Pons (tissue), 1 donor: ENCODE measurements at places on chromosomes 1 and 21.

DNA sequence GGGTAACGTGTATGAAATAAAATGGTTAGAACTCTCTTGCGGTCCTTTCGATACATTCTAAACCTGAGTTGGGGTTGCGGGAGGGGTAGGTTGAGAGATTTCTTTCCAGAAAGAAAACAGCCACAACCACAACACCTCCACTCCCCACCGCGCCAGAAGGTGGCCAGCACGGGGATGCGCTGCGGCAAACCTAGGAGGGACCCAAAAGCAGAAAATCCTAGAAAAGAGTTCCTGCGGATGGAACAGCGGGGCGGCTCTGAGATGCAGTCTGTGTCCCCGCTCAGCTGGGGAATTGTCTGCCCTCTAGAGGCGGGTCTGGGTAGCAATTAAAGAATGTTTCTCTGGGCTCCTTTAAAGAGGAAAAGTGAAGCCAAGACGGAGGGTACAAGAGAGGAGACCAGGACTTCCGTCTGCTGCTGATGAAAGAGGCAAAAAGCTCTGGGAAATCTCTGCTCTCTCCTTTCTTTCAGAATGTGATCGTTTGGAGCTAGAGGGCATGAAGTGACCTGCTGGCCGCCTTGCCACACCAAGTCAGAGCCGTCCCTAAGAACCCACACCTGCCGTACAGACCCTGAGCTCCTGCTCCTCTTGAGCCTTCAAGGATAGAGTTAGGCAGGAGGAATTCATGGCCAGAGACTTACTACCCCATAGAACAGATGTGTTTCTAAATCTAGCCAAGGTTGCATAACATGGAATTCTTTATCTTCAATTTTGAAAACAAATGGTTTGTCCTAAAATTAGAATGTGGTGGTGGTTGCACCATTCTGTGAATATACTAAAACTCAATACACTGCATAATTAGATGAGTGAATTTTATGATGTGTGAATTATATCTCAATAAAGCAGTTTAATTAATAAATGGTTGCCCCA is 46.5 kb upstream of the COA6 start:
- peak; percentile 57 for DNase-seq

GRCh38 chr1:7526196-7526866 is 244.8 kb upstream of the VAMP3 start:
- no peak for DNase-seq

- DNase-seq: no peak
Measured at GRCh38 chr1:17710889-17711576, 44.1 kb upstream of the ACTL8 start.

- no peak for DNase-seq
Measured at GRCh38 chr1:225875044-225875815, 7.0 kb downstream of the TMEM63A start.

- DNase-seq: peak; percentile 5
Measured at GRCh38 chr1:68812333-68812732, 315.5 kb upstream of the DEPDC1 start.

DNA sequence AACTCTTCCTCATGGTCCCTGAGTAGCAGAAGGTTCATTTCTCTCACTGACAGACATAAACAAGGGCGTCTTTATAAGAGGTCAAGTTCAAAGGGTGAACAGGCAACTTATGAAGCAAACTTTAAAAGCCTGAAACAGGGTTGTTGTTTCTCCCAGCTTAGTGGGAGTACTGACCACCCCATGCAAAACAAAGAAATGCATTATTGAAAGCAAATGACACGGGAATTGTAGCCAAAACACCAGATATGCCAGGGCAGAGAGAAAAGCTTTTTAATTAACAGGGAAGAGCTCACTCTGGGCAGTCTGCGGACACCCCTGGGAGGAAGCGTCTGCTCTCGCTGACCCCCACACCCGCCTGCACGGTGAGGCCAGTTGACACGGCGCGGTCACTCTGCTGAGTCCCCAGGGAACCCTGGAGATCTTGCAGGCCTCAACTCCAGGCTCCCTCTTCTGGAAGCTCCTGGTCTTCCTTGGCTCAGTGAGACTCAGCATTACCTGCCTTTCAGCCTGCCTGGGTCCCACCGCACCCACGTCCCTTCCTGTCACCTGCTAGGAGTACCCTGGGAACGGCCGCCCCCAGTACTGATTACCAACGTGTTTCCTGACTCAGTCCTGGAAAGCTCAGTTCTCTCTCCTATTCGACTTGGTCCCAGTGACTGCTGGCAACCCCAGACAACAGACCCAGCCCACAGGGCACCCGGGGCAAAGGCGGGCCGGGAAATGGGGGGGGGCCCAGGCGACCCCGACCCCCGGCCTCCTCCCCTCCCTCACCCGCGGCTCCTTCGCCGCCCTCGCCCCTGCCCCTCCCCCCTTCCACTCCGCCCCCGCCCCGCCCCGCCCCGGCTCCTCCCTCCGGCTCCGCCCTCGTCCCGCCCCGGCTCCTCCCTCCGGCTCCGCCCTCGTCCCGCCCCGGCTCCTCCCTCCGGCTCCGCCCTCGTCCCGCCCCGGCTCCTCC is 972 bp downstream of the CFAP410 start:
- DNase-seq: peak; percentile 84

DNA sequence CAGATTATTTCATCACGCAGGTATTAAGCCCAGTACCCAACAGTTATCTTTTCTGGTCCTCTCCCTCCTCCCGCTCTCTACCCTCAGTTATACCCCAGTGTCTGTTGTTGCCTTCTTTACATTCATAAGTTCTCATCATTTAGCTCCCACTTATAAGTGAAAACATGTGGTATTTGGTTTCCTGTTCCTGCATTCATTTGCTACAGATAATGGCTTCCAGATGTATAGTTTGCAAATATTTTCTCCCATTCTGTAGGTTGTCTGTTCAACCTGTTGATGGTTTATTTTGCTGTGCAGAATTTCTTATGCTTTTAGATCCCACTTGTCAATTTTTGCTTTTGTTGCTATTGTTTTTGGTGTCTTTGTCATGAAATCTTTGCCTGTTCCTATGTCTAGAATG is 21.1 kb upstream of the KCNH1 start:
- no peak for DNase-seq

GRCh38 chr1:156162430-156163037 is 9.1 kb downstream of the SEMA4A start:
- no peak for DNase-seq

DNA sequence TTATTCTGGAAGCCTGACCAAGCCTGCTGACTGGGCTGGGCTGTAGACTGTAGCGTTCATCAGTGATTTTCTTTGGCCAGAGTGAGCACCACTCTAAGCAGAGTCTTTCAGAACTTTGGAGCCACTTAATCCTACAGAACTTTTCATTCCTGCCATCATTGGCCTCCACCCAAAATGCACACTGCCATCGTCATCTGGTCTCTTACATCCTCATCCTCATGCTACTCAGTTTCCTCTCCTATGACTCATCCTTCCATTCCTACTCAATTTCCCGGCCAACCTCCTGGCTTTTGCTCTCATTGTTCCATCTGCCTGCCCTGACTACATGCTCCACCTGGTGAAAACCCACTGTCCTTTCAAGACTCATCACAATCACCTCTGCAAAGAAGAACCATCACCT is 233.8 kb upstream of the USP25 start:
- DNase-seq: no peak

DNA sequence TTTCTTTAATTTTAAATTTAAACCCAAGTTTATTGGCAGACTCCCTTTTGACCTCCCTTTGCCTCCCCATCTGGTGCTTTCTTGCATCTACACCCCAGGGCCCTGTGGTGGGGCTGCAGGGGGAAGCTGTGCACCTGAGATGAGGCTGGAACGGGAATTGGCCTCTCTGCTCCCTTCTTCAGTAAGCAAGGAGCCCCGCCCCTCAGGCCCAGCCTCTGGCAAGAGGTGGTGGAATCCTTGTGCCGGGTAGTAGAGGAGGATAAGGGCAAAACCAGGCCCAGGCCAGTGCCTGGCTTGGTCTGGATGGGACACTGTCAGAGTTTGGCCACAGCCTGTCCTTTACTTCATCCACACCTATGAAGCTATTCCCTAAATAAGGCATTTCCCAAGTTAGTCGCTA is 25.1 kb downstream of the ATP8B2 start:
- DNase-seq: no peak

DNA sequence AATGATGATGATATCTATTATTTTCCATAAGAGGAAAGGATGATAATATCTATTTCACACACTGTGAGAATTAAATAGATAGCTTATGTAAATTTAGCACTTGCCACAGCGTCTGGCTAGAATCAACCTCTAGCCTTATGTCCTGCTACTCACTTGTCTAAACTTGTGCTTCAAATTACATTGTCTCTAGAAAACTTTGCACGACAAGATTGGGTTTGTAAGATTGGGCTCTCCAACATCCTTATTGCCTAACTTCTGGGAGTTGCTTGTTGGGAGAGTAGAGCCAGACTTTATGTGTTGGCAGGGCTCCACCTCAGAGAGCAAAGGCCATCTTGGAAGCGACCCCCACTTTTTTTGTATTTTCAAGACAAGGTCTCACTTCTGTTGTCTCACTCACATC is 50.0 kb upstream of the POGK start:
- no peak for DNase-seq

GRCh38 chr1:192940658-192941057 is 118.5 kb downstream of the UCHL5 start:
- DNase-seq: no peak

DNA sequence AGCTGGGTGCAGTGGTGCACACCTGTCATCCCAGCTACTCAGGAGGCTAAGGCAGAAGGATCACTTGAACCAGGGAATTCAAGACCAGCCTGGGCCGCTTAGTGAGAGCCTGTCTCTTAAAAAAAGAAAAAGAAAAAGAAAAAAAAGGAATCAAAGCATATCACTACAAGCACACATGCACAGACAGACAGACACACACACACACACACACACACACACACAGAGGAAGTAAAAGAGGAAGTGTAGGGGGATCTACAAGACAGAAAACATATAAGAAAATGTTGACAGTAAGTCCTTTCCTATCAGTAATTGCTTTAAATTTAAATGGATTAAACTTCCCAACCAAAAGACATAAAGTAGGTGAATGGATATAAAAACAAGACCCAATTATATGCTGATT is 180.3 kb downstream of the FAF1 start:
- DNase-seq: no peak

DNA sequence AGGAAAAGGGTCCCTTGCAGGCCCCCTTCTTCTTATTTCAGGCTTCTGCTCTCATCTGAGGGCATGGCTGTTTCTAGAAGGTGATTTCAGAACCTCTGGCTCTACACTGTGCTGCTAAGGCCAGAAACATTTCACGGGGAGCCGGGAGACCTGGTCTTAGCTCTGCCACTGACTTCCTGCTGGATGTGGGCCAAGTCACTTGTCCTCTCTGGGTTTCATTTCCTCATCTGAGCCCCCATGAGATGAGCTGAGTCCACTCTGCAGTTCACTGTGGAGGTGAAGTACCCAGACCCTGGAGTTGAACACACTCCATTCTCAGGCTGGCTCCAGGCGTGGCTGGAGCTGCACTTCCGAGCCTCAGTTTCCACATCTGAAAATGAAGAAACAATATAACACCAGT is 2.1 kb downstream of the PADI1 start:
- DNase-seq: peak; percentile 85

DNA sequence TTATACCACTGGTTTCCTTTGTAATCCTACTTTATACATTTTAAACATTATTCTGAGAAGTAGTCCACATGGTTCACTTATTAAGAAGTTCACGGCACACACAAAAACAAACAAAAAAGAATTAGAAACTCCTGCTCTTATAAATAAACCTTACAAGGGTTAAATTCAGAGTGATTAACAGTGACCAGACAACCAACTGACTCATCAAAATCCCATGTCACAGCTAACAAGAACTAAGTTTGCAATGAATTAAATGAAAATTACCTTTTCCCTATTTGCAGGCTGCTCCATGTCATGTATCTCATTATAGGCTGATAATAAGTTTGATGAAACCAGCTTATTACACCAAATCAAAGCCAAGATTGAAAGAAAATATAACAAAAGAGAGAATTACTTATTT is 77.5 kb downstream of the PUM1 start:
- no peak for DNase-seq

DNA sequence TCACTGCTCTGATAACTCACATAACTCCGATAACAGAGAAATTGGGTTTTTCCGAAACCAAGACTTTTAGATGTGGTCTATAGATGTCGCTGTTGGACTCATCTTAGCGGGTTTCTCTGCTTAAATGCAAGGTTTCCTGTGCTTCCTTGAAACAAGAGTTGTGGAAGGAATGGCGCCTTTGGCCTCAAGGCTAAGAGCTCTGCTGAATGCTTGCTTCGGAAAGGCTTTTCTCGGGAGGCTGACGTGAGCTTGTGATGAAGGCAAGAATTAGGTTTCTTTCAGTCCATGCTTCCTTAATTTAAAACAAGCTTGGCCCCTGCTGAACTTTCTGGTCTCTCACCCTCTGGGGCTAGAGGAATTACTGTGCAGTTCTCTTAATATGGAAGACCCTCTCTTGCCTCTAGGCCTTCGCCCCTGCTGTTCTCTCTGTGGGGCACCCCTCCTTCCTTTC is 113.5 kb downstream of the MAP3K21 start:
- DNase-seq: peak; percentile 76

DNA sequence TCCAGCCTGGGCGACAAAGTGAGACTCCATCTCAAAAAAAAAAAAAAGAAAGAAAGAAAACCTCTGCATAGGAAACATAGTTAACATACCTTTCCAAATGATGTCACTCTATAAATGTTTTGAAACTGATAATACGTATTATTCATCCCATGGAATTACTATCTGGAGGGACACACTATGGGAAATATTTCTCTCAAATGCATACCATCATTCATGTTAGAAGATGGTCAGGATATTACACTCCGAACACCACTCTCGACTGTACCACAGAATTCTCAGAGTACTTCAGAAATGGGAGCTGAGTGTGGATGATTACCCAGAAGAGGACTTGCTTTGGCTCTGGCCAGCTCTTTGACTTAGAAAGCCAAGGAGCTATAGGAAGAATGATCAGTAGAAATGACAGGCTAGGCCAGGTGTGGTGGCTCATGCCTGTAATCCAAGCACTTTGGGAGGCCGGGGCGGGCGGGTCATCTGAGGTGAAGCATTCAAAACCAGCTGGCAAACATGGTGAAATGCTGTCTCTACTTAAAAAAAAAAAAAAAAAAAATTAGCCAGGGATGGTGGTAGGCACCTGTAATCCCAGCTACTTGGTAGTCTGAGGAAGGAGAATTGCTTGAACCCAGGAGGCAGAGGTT is 5.2 kb upstream of the LIN28A start:
- no peak for DNase-seq

- DNase-seq: no peak
Measured at GRCh38 chr1:117059334-117059677, 820 bp upstream of the TTF2 start.

GRCh38 chr1:48640836-48641492 is 135.7 kb downstream of the BEND5 start:
- no peak for DNase-seq

- DNase-seq: peak; percentile 19
Measured at GRCh38 chr1:5509664-5510452, 482.4 kb downstream of the NPHP4 start.
